NCI-H69 (cell line): ENCODE measurements at places on chromosomes 4 and X.
A peak's percentile ranks its signal among the peaks of the same experiment; 100 is the strongest.

DNA sequence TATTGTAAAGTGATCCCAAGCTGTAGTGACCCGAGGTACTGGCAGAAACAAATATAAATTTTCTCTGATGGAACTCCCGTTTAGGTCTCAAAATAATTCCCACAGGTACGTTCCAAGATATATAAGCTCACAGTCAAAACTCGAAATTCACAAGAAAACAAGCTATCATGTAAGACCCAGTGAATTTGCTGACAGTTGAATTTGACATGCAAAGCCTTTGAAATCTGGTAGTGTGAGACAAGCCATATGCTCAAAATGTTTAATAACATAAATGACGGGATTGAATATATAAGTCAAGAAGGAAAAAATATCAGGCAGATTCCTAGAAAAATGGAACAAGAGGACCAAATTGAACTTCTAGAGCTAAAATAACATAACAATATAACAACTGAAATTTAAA is 252.8 kb downstream of the TMA16 start:
- DNase-seq = no peak

DNA sequence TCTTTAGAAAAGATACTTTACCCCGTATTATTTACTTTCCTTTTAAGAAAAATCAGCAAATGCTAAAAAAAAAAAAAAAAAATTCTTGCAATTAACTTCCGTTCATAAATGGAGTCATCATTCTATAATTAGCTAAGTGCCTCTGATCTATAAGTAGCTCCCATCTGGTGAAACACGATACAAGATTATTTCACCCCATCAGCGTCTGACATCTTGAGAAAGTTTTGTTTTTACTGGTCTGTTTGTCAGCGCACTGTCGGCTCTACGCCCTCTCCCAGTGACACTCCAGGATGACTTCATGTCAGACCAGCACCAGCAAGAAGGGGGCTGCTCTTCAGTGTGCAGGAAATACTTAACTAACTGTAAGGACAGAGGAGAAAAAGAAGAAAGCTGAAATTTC is 108.3 kb downstream of the AFAP1 start:
- DNase-seq = peak; percentile 53

DNA sequence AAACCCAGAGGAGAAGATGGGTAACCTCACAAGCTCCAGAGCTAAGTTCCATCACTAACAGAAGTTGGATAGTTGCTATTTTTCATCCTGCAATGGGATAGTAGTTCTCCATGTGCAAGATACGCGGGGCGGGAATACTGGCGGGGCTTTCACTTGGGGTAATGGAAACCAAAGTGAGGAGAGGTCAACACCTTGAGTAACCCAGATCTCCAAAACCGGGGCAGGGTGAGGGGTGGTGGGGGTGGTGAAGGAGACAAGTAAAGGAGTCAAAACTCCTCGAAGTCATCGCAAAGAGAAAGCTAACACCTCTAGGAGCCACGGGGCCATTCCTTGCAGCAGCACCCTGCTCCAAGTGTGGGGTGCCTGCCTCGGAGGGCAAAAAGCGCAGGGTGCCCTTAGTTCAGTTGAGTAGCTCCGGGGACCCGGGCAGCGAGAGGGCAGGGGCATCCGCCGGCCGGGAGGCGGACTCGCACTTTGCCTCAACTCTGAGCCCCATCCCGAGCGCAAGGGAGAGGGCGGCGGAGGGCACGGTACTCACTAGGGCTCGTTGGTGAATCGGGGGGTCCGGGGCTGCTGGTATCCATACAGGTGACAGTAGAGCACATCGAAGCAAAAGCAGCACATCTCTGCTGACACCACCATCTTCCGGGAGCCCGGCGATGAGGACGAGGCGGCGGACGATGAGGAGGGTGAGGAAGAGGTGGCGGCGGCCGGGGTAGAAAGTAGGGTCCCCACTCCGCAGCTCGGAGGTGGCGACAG is 645 bp downstream of the AMMECR1 start:
- DNase-seq = peak; percentile 63

DNA sequence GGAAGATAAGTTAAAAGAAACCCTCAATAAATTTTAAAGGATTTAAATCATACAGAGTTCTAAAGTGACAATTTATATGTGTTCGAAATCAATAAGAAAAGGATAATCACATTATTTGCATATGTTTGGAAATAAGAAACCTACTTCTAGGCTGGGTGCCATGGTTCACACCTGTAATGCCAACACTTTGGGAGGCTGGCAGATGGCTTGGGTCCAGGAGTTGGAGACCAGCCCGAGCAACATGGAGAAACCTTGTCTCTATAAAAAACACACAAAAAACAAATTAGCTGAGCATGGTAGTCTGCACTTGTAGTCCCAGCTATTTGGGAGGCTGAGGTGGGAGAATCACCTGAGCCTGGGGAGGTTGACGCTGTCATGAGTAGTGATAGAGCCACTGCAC is 8.1 kb upstream of the SAP30 start:
- DNase-seq = peak; percentile 51

DNA sequence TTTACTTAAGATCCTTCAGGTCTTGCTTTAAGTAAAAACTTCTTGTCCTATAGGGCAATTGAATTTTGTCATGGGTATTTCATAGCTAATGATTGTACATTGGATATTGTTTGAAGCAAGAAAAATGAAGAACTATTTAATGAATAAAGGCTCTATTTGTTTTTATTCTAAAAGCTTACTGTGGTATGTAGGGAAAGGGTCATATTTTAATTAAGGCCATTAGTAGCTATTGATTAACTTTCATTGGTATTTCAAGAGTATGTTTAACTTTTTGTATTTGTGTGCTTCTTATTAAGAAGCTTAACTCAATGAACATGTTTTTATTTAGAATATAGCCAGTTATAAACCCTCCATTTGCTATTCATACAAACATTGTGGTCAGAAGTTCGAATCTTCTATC is 1951.8 kb upstream of the ADGRL3 start:
- no peak for DNase-seq

DNA sequence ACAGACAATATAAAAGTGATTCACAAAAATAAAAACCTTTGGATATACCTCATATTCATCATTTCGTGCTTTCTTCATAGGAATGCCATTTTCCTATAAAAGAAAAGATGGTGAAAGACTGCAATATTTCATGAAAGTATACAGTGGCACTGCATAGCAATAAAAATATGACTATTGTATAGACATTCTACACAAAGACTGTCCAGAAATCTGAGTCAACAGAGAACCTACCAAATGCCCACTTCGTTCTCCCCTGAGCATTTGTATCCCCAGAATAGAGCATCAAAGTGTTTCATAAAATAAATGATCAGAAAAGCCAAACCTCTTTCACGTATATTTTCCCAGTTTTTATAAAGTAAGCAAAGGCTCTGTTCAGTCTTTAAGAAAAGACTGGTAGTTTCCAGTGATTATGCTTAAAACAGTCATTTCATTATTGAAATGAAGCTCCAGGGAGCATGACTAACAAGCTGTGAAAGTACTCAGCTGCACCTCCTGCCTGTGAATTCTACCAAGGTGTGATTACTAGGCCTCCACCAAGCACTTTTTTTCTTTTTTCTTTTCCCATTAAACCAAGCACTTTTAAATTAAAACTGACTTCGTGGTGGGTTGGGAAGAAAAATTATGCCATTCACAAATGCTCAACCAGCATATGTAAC is 20.2 kb downstream of the PPA2 start:
- DNase-seq = peak; percentile 3

- no peak for DNase-seq
Observed at GRCh38 chrX:124232523-124233201, 99.8 kb upstream of the TEX13D start.

DNA sequence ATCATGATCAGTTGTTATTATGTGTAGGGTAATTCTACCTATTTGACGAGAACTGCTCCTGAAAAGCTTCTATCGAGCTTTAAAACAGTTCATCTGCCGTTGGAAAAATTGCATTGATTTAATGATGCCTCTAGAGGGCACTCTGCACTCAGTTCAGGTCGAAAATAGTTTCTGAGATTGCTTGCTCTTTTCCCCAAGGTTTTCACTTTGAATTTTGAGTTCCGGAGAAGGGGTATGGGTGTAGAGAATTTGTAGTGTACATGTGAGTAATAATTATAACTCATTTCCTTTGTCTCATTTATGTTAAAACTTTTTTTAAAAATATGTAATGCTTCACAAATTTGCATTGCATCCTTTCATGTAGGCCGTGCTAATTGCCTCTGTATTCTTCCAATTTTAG is 28.4 kb upstream of the TNIP3 start:
- peak; percentile 47 for DNase-seq

DNA sequence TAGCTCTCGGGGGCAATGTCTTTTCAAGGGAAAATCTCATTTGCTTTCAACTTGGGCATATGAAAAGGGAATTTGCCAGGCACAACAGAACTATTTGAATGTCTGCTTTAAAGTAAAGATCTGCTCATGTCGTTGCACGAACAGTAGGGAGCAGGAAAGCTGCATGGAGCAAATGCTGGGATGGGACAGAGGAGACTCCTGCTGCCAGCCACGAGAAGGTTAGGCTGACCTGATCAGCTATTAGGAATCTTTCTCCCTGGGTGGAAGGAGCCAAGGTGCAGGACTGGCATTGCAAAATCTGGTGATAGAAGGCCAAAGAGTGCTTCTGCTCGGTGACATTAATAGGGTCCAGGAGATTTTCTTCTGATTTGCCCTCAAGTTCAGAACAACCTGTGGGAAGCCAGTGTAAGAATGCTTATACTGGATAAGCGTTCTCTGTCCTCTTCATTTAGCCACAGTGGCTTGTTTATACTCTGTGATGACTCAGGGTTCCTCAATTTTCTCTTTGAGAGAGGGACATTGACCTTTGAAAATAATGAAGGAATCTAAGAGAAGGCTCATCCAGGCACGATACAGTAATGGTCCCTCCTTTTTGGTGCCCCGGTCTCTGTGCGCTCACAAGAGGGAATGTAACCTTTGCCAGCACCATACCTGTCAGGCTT is 22.9 kb downstream of the FHL1 start:
- DNase-seq = no peak

DNA sequence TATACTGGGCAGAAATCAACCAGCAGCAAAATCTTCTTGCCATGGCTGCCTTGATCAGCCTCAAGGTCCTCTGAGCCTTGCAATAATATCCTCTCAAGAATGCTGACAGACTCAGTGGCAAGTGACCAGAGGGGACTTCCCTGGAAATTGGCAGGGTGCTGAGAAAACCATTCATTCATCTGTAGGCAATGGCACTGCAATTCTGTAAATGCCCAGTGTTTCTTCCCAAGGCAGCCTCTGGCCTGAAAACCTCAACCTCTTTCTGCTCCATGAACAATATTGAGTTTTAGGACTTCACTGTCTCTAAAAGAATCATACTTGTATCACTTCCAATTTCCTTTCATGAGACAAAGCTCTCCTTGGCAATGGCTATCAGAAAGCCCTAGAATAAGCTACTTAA is 754.3 kb upstream of the TENM3 start:
- DNase-seq = peak; percentile 69

DNA sequence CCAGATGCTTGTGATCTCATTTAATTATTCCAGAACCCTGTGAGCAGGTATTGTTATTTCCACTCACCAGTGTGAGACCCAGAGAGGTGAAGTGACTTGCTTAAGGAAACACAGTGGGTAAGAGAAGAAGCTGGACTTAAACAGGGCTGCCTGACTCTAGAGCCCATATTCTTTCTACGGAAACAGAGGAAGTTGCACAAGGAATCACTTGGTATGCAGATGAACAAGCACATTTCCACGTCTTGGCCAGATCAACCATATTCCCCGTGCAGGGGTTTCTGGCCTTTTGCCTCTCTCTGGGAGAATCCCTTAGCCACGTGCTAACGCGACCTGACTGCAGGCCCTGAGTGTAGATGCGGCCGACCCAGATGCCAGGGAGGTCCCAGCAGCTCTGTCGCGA is 195.5 kb upstream of the ATP6AP2 start:
- DNase-seq = no peak

DNA sequence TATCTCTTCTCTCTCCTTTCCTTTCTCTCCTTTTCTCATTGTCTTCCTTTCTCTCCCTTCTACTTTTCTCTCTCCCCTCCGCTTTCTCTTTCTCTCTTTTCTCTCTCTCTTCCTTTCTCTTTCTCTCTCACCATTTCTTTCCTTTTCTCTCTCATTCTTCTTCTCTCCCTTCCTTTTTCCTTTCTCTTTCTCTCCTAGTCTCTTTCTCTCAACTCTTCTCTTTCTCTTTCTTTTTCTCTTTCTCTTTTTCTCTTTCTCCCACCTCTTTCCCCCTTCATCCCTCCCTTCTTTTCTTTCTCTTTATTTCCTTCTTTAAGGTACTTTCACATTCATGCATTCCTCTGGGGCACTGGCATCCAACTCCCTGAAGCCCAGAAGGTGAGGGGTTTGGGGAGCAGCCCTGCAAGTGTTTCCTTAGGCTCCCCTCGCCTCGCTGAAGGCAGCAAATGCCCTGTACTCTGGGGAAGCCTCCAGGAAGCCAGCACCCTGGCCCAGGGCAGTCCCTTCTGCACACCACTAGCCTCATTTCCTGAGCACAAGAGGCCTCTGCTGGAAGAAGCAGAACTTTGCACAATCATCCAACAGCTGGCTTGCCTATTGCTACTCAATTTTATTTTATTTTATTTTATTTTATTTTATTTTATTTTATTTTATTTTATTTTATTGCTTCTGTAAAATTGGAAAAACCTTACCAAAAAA is 124.2 kb downstream of the NFKB1 start:
- peak; percentile 3 for DNase-seq

DNA sequence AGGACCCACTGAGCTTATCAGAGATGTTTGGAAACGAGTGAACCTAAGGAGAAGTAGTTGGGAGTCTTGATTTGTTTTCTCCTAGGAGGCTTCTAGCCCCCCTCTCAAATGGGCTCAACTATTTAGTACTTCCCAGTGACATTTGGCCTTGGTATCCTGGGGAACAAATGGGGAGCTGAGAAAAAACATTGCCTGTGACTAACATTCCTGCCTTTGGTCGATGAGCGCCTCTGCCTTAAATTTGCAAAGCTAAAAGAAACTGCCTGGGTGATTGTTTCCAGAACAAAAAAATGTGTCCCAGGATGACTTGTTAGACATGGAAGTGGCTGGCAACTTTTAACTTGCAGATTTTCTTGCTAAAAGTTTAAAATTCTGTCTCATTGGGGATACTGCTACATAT is 58.8 kb upstream of the IGFBP7 start:
- DNase-seq = no peak

DNA sequence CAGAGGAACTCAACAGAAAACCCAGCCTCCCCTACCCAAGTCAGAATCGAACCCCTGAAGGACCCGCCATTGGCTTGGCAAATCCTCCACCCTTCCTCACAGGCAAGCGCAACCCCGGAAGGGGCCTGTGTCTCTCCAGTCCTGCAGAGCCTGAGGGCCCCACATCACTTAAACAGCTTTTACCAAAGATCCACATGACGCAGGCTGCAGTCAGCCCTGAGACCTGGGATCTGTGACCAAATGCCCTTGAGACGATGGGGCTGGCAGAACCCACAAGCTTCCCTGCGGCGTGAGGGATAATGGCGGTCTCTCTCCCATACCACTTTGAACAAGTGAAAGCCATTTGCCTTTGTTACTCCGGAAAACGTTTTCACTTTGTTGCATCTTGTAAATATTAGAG is 54.9 kb downstream of the ACOX3 start:
- DNase-seq = no peak
